Activated naive CD8-positive, alpha-beta T cell treated with anti-CD3 and anti-CD28 coated beads, Interleukin-2, amount 10 ng/mL, durations not matched to agents 7 days and 5 days (primary cell): ENCODE measurements at places on chromosomes 1 and 21. TPM values are rescaled to one million over a fixed set of nuclear protein-coding genes. Genes with fewer than 3 reads are reported as not detected.

The GBP4 gene
- 61.9 TPM for total RNA-seq

The URB1 gene
- total RNA-seq = 15.8 TPM

The KRTAP10-2 gene
- not detected for total RNA-seq

The DCDC2B gene
- total RNA-seq = 0.17 TPM

The GPR37L1 gene
- total RNA-seq = not detected

The FNBP1L gene
- total RNA-seq = 0.26 TPM
